ENCODE measurements at places on chromosomes 11 and 22.

DNA sequence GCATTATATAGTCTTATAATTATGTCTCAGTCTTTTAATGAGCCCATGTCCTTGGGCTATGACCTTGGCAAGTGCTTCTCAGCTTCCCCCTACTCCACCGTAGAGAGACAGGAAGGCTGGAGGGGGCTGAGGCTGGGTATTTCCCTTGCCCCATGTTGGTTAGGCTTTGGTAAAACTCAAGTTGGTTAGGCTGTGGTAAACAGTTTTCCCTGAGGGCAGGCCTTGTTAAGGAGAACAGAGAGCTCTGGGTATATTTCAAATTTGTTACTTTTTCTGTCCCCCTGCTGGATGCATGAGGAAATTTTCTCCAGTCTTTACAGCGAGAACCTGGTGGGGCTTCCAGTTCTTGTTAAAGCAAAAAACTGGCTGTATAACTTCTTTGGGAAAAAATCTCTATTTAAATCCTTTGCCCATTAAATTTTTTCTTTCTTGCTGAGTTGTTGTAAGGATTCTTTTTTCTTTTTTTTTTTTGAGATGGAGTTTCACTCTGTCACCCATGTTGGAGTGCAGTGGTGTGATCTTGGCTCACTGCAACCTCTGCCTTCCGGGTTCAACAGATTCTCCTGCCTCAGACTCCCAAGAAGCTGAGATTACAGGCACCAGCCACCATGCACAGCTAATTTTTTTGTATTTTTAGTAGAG, 12.2 kb upstream of the DCHS1 start:
- DNase-seq, result no peak

DNA sequence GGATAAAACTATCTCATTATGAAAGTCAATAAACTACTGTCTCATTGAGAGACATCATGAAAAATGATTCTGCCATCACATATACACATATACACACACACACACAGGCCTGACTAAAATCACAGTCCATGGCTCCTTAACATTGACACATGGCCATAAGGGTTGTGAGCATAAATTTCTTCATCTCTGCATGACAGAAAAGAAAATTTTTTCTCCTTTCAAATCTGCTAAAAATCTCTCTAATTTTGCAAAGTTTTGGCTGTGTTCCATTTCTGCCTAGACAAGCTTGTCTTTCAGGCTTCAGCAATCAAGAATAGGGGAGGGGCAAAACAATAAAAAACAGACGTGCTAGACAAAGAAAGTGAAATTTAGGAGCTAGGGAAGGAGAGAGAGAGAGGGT, 324.5 kb downstream of the LRRC4C start:
- no peak for DNase-seq

GRCh38 chr22:48268771-48269552, 1506.5 kb downstream of the TBC1D22A start:
- DNase-seq, result no peak

DNA sequence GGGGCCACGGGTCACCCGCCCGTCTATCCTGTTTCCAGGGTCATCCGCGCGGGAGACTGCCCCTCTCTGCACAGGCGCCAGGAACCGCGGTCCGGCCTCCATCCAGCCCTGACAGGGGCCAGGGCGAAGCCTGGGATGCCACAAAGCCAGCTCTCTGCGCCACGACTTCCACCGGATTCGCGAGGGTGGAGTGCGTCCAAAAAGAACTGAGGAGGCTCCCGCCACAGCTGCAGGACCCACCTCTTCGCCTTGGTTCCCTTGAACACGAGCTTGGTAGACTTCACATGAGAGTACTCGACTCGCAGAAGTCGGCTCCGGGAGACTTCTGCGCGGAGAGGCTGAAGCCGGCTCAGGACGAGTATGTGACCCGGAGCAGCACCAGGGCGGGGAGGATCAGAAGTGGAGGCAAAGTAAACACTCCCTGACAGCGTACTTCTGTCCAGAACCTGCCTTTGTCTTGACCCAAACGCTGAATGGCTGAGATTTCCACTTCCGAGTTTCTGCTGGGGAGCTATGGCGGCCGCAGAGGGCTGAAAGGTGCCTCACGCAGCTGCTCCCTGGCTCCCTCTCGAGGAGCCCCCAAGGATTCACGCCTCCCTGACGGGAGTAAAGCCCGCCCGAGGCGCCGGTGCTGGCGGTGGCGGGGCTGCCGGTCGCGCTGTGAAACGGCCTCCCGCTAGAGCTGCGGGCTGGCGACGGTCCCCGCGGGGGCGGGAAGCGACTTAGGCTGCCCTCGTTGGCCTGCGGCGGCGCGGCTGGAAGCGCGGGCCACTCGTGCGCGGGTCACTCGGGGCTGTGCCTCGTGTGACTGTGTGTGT, 4566.7 kb upstream of the OR11H1 start:
- no peak for DNase-seq

DNA sequence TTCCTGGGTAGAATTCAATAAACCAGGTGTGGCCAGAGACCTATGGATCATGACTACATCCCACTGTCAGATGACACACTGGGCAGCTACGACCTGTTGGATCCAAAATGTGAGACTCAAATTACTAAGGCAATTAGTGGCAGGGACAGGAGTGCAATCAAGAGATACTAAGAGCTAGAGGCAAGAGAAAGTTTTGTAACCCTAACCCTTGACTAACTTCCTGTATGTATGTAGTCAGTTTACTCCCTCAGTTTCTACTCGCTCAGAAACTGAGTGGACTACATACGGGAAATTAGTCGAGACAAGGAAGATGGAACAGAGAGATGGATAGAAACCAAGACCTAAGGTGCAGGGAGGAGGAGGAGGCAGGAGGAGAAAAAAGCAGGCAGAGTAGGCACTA, 2.7 kb downstream of the CYB5R2 start:
- DNase-seq, result no peak

- no peak for DNase-seq
These were observed 69.2 kb downstream of the SCN3B start for GRCh38 chr11:123585206-123585605.

DNA sequence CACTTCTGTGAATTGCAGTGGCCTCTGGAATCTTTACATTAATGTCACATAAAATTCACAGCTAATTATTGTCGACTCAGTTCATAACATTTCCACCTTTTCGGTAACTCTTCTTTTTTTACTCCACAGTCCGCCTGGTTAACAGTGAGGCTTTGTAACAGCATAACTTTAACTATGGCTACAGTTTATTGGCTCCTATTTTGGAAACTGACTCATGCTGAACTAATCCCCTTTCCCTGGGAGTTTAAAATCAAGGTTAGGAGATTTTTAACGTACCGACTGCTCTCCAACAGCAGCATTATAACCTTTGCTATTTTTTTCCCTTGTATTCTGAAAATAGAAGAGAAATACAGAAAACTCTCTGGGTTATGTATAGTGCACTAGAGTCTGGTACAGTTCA, 3.2 kb upstream of the POGLUT3 start:
- no peak for DNase-seq

GRCh38 chr11:69284081-69284511, 9.9 kb upstream of the MYEOV start:
- no peak for DNase-seq

GRCh38 chr11:37026326-37026725, 428.3 kb upstream of the RAG2 start:
- no peak for DNase-seq

GRCh38 chr11:35286126-35286525, 133.2 kb downstream of the SLC1A2 start:
- no peak for DNase-seq

DNA sequence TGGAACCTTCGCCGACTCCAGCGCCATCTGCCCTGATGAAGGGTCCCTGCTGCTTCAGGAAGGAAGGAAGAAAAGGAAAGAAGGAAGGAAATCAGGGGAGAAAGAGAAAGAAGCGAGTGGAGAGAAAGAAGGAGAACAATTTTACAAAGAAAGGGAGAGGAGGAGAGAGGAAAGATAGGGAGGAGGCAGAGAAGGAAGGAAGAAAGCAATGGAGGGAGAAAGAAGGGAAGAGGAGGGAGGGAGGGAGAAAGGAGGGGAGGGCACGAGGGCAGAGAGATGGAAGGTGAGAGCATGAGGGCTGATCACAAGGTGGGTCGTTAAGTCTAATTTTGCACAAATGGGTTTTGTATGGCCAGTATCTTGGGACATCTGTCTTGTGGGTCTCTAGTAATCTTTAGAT, 39.2 kb downstream of the PARVA start:
- DNase-seq, result no peak

DNA sequence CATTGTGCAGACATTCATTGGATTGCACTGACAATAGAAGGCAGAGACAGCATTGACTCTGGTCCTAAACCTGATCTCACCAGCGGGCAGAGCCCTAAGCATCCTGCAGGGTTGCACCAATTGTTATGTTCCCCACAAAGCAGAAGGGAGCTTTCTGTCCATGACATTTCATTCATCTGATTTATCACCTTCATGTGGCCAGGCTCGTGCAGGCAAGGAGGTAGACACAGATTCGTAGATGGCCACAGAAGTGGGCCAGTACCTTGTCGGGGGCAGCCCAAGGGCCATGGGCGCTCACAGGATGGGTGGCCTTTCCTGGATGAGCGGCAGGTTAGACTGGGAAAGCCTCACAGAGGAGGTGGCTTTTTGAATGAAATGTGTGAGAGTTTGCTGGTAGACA, 2.9 kb downstream of the TSKU start:
- DNase-seq, result no peak

DNA sequence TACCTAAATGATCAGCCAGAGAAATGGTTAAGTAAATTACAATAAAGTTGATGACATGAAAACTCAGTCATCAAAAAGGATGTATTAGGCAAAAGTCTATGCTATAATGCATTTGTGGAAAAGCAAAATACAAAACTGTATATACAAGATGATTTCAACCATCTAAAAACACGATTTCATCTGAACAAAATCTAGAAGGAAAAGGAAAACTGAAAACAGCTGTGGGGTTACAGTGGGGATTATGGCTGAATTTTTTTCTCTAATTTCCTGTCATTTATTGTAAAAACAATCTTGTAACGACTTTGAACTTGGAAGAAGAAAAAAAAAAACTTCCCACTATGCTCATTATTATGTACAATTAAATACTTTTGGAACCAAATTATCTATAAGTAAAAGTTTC, 30.3 kb downstream of the CHEK2 start:
- no peak for DNase-seq

- DNase-seq, result no peak
These were observed 259.1 kb upstream of the PLET1 start for GRCh38 chr11:112519751-112520150.

- DNase-seq, result no peak
These were observed 40.5 kb downstream of the DKK3 start for GRCh38 chr11:11967669-11968510.

GRCh38 chr11:76314741-76315090, 66.2 kb downstream of the THAP12 start:
- no peak for DNase-seq

Measured in CD4-positive, alpha-beta T cell (primary cell).